ENCODE measurements at places on chromosomes 4 and X.

- no peak for DNase-seq
Observed at GRCh38 chr4:67727124-67727850, 26.3 kb upstream of the UBA6 start.

GRCh38 chr4:8842614-8843013 is 29.0 kb downstream of the HMX1 start:
- DNase-seq: no peak

- DNase-seq: no peak
Observed at GRCh38 chr4:38045289-38045988, 85.2 kb downstream of the PTTG2 start.

DNA sequence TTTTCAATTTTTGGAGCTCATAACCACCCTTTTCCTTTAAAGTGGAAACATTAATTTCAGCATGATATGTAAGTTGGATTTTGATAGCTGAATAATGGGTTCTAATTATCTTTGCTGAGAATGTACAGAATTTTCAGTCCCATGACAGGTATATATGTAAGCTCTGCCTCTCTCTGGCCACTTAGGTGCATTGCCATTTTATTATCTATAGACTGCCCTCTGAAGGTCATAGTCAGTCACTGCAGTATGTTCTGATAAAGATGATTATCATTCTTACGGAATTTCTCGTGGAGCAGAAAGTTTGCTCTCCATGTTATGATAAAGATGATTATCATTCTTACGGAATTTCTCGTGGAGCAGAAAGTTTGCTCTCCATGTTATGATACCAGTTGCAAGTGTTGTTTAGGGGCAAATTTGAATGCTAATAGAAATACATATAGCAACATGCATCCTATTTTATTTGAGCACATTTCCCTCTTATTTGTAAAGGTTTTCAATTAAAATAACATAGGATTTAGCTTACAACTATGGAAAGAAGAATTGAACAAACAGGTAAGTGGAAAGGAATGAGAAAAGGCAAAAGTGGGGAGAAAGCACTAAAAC is 10.4 kb downstream of the AFP start:
- no peak for DNase-seq

DNA sequence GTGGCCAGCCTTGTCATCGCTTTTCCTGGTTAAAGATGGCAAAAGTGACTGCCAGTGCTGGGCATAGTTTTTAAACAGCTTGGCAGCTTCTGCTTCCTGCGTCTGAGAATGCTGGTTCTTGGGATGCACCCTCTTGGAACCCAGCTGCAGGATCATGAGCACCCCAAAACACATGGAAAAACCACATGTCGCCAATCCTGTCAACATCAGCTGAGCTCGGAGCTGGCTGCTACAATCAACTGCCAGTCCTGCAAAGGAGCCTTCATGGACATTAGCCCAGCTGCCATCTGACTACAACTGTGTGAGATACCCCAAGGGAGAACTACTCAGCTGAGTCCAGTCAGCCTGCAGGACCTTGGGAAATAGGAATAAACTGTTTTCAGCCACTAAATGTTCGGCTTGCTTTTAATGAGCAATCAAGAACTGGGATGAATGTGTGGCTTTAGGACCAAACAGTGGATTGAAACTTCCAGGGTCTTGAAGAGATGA is 31.0 kb downstream of the OSTC start:
- DNase-seq: no peak

DNA sequence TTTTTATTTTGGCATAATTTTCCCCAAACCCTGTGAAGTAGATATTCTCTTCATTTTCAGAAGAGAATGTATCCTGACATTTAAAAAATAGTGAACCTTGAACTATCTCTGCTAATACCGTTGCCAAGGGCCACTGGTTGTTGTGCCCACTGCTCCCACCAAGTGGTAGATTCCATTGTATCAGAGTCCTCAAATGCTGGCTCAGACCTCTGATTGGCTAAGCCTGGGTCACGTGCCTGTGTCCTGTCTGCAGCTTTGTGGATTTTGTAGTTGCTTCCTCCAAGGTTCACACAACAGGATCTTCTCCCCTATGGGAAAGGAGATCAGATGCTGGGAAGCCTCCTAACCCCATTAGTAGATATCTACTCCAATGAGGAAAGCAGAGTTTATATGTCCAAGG is 104.8 kb upstream of the CASK start:
- no peak for DNase-seq

DNA sequence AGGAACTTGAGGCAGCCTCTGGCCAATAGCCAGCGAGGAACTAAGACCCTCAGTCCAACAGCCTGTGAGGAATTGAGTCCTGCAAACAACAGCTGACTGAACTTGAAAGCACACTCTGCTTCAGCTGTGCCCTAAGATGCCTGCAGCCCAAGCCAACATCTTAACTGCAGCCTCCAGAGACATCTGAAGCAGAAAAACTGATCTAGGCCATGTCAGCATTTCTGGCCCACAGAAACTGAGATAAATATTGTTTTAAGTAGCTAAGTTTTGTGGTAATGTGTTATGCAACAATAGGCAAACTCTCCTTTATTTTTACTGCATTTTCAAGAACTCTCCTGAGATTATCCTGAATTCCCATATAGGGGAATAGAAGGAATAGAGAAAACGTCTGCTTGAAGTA is 24.4 kb upstream of the PIGA start:
- DNase-seq: no peak

DNA sequence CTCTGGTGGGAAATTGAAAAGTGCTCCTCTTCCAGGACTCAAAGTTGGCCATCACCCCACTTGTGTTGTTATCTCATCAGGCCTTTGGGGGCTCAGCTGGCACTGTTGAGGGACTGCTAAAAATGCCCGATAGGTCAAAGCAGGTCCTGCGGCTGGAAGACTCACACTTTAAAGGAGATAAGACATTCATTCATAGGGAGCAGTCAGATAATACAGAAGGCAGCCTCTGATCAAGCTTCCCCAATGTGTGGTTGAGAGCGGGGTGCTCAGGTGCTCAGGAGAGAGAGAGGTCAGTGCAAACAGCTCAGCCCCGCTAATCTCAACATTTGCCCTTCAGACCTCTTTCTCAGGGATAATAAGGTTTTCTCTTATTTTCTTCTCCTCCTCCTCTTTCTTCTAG is 70.3 kb downstream of the TMEM154 start:
- no peak for DNase-seq

Data from stimulated activated CD8-positive, alpha-beta memory T cell treated with anti-CD3 and anti-CD28 coated beads, Interleukin-4, amount 100 ng/mL, for 1 hour (primary cell).